D341Med (cell line): ENCODE measurements at places on chromosomes 13 and 19.
A peak's percentile ranks its signal among the peaks of the same experiment; 100 is the strongest.

GRCh38 chr19:3471954-3472655 lies 8.2 kb downstream of the SMIM24 start:
- DNase-seq = peak; percentile 83

- no peak for DNase-seq
Observed at GRCh38 chr19:869245-870177, 10.0 kb downstream of the CFD start.

DNA sequence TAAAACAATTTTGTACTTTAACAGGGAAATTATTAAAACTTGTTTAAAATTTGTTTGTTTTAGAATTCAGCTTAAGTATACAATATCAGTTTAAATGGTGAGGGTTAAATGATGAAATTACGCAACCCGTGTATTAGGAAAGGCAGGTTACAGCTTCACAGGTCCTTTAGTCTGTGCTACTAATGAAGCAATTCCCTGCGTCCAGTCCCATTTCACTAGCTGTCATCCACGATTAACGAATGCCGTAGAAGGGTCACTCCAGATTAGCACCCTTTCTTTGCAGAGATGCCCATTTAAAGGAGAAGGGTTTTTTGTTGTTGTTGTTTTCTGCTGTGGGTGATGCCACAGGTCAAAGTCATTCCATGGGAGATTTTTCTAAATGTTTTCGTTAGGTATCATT lies 457.6 kb upstream of the SLC10A2 start:
- no peak for DNase-seq

DNA sequence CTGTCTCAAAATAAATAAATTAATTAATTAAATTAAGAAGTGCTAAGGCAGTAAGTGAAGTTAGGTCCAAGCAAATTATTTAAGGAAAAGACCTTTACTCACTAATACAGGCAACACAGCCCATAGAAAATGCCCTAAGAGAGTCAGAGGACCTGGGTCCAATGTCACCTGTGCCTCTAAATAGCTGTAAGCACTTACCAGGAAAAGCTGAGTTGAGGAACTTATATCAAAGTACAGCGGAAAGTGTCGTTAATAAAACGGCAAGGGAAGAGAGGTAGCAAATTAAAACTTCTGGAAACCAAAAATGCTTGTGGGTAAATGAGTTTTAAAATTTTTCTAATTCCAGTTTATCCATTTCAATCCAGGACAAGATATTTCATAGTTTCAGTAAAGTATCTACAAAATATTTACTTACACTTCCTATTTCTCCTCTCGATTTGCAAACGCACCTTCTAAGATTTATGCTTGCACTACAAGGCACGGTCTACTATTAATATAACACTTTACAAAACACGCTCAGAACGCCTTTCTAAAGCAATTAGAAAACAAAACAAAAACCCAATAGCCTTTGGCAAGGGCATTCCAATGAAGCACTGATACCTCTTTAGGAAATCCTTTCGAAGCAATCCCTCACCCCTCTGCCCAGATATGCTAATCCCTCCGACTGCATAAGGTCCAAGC lies 963 bp downstream of the VPS36 start:
- DNase-seq = no peak

- no peak for DNase-seq
Observed at GRCh38 chr13:53052675-53053074, 24.1 kb downstream of the OLFM4 start.

DNA sequence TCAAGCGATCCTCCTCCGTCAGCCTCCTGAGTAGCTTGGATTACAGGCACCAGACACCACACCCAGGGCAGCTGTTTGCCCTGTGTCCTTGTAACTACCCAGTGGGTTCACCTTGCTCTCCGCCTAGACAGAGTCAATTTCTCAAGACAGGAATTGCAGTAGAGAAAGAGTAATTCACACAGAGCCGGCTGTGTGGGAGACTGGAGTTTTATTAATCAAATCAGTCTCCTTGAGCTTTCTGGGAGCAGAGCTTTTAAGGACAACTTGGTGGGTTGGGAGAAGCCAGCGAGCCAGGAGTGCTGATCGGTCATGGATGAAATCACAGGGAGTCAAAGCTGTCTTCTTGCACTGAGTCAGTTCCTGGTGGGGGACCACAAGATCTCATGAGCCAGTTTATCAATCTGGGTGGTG lies 20.6 kb upstream of the ADGRE1 start:
- no peak for DNase-seq

DNA sequence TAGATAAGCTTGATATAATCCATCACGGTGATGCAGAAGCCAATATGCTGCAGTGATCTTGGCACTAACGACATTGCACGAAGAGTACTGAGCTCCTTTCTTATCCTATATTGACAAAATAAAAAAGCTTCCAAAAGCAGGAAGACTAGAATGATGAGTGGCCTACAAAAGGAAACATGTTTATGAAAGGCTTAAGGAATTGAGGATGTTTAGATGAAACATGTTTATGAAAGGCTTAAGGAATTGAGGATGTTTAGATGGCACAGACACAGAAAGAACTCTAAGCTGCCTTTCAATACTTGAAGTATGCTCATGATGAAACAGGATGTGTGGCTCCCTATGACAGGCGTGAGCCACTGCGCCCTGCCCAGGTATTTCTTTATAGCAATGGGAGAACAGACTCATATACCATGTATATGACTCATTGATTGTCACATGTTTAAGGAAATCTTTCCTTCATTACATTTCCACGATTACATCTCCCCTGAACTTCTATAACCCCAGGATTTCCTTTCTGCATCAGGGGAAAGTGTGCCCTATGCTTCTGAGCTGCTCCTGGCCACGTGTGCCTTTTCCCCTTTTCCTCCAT lies 690.8 kb upstream of the ARGLU1 start:
- no peak for DNase-seq

DNA sequence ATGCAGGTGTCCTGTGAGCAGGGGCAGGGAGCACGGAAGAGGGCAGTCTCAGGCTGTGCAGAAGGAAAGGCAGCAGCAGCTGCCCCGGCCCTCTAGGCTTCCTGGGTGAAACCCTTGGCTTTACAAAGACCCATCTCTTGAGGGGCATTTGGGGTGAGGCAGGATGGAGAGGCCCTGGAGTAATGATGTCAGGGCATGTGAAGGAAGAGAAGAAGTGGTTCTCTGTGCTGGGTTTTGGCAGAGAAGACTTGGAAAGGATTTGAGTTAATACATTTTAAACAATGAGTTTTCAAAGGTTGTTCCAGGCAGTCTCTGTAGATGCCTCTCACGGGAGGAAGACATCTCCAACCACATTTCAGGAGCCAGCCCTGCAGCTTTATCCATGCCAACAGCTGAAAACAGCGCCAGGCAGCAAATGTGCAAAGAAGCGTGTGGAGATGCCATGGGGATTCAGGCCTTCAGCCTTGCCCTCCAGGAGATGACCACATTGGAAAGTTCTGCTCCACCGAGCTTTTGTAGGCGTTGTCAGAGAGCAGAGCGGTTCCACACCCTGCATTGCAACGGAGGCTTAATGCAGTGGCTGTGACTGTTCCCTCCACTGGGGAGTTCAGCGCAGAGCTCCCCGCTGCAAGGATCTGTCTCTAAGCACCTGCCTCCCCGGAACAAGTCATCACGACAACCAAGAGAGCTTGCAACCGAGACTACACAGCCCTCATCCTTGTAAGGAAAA lies 322.8 kb downstream of the UQCRFS1 start:
- no peak for DNase-seq

GRCh38 chr19:33498391-33499000 lies 23.1 kb downstream of the PEPD start:
- no peak for DNase-seq

DNA sequence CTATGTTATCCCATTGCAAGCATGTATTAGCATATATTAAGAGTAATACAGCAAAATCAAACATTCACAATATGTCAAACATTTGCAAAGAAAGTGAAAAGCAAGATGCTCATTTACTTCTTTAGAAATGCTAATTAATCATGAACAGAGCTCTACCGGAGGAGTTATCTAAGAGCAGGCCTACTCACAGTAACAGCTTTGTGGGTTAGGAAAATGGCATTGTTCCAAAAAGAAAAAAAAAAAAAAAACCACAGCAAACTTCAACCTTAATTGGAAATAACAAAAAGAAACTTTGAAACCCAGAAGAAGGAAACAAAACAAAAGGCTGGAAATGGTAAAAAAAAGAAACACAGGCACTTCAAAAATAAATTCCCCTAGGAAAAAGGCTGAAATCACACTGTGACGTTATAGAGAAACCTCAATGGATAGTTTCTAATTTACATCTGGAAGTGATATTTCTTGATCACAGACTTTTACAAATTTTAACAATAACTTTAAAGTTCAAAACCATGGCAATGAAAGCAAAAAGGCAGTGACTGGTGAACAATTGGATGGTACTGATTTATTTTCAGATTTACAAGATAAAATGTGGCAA lies 1236.8 kb upstream of the SPRY2 start:
- no peak for DNase-seq

- DNase-seq = no peak
Observed at GRCh38 chr13:114161644-114162532, 17.2 kb upstream of the CFAP97D2 start.

- DNase-seq = no peak
Observed at GRCh38 chr13:38826182-38826813, 139.4 kb downstream of the FREM2 start.

DNA sequence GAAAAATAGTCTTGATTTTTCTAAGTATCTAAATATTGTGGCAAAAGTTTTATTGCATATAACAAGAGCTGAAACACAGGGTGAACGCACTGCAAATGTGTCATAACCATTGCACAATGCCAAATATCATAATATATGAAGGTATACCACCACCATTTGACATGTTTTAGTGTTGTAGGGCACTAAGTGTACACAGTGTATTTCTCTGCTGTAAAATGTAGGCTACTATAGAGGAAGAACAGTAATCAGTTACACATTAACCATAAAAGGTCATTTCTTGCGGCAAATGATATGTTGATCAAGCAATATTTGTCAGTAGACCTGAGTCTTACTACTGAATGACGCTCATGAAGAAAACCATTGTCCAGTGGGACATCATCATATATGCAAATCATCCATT lies 18.3 kb upstream of the KLF5 start:
- DNase-seq = no peak

- DNase-seq = no peak
Observed at GRCh38 chr19:6801485-6802086, 29.1 kb downstream of the VAV1 start.

DNA sequence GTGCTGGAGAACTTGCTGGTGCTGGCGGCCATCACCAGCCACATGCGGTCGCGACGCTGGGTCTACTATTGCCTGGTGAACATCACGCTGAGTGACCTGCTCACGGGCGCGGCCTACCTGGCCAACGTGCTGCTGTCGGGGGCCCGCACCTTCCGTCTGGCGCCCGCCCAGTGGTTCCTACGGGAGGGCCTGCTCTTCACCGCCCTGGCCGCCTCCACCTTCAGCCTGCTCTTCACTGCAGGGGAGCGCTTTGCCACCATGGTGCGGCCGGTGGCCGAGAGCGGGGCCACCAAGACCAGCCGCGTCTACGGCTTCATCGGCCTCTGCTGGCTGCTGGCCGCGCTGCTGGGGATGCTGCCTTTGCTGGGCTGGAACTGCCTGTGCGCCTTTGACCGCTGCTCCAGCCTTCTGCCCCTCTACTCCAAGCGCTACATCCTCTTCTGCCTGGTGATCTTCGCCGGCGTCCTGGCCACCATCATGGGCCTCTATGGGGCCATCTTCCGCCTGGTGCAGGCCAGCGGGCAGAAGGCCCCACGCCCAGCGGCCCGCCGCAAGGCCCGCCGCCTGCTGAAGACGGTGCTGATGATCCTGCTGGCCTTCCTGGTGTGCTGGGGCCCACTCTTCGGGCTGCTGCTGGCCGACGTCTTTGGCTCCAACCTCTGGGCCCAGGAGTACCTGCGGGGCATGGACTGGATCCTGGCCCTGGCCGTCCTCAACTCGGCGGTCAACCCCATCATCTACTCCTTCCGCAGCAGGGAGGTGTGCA lies 587 bp downstream of the S1PR4 start:
- no peak for DNase-seq

GRCh38 chr19:39827216-39827615 lies 6.7 kb downstream of the DYRK1B start:
- DNase-seq = no peak

DNA sequence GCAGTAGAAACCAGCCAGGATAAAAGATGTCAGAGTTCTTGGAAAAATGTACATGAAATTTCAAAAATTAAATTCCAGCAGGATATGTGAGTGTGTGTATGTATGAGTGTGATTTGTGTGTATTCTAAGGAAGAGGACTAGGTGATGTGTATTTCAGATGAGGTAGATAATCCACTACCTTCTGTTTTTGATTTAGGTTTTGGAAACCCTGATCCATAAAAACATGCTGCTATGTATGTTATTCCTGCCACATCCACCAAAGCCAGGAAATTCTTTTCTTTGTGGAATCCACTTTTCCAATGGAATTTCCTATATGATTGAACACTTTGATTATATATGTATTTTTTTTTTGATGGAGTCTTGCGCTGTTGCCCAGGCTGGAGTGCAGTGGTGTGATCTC lies 276.9 kb downstream of the UQCRFS1 start:
- no peak for DNase-seq

DNA sequence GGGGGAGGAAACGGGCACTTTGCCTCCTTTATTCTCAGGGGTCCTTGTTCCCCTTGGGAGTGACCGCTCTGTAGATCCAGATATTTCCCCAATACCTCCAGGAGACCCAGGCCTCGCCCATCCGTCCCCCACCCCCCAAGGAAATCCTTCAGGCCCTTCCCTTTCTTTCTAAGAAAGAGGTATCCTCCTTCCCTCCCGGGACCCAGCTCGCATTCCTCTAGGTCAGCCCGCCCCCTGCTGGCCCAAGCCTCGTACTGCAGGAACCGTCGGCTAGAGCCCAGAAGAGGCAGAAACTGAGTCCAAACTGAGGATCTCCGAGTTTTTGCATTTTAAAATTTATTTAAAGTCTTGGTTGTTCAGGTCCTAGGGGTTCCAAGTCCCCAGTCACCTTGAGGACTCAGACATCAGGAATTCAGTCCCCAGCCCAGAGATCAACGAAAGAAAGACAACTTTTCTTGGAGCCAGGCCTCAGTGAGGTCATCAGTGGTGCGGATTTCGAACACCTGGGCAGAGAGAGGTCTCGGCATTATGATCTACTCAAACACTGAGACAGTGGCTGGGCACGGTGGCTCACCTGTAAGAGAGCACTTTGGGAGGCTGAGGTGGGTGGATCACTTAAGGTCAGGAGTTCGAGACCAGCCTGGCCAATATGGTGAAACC lies 7.5 kb upstream of the LRFN1 start:
- DNase-seq = peak; percentile 85

DNA sequence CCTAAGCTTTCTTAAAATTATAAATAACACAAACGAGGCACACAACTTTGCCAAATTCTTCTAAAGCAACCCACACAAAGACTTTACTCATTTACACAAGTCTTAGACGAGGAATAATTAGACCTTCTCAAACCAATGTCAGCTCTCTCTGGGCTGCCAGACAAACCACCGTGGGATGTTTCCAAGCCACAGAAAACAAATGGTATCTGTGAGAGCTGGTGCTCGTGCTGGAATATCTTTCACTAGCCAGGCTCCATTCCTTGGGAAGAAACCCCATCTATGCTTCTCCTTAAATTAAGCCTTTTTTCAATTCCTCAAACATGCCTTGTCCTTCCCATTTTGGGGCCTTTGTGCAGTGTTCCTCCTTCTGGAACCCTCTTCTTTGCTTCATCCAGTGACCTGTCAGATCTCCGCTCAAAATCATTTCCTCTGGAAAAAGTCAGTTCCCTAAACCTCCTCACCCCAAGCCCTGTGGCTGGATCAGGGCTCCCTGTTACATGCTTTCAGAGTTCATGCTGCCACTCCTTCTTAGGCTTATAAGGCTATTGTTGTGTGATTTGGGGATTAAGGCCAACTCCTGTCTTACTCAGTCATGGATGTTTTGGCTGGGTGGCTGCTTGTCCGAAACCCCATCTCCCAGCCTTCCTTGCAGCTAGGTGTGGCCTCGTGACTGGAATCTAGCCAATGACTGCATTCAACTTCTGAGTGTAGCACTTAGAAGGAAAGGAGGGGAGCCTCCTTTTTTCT lies 64.2 kb upstream of the GTF2F2 start:
- peak; percentile 54 for DNase-seq
